Right cardiac atrium (tissue), 5 donors: ENCODE measurements at places on chromosomes 1 and 21. TPM values are rescaled to one million over a fixed set of nuclear protein-coding genes. Genes with fewer than 3 reads are reported as not detected.

Gene RNF223
- total RNA-seq = not detected

Gene CCDC185
- 0.14 TPM for total RNA-seq

Gene SH2D1B
- total RNA-seq = 0.35 TPM

DNA sequence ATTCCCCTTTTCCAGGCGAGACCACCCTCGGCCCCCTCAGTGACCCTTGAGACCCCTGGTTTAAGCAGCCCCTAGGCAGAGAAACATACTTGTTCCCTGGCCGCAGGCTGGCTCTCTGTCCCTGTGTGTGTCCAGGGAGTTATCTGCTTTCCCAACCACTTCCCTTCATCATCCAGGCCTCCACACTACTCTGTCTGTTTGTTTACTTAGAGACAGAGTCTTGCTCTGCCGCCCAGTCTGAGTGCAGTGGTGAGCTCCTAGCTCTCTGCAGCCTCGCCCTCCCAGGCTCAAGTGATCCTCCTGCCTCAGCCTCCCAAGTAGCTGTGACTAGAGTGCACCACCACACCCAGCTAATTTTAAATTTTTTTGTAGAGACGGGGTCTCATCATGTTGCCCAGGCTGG, 5.8 kb upstream of the VWA1 start:
- DNase-seq = peak; percentile 54

DNA sequence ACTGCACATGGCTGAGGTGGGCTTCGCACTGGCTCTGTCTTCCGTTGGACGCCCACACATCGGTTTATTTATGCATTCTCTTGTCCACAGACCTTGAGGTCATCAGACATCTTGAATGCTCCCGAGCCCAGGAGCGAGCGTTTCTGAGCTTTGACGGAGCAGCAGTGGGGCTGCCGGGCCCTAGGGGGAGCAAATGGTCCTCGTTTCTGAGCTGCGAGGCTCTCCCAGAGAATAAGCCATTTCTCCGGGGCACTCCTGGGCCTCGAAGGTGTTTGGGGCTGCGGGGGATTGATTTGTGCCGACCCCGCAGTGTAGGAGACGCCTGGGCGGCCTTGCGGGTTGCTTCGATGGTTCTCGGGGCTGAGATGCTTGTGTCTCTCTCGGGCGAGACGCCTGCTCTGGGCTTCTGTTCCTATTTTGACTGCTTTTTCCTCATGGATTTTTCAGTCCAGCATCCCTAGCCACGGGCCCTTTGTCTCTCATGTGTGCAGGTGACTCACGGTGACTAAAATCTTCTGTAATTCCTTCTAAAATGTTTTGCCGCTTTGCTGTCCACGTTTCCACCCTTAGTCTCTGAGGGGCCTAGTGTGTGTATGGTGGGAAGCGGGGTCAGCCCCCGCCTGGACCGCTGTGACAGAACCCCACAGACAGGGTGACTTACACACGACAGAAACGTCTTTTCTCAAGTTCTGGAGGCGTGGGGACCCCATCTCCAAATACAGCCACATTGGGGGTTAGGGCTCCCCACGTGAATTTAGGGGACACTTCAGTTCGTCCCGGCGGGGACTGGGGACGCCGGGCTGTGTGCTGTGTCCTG, 62.1 kb downstream of the FAAP20 start:
- DNase-seq = peak; percentile 80

- DNase-seq = peak; percentile 73
These were observed 4.5 kb upstream of the ZZZ3 start for GRCh38 chr1:77686796-77687518.

DNA sequence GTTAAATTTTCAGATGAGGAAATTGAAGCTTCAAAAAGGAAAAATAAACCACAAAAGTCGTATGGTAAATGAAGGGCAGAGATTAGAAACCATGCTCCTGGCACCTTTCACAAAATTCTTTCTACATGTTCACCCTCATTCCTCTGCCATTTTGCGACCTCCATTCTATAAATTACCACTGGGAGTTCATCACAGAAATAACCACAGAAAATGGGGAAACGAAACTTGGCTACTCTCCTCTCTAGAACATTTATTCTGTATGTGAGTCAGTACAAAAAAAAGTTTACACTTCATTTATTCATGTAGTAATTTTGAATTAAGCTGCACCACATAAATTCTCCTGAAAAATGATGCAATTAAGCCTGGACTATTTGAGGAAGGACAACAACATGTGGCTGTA, 320.9 kb upstream of the C1orf87 start:
- no peak for DNase-seq
